Smooth muscle cell of the umbilical artery (primary cell): ENCODE measurements at places on chromosomes 3 and 15. TPM values are rescaled to one million over a fixed set of nuclear protein-coding genes. Genes with fewer than 3 reads are reported as not detected.

The GOLGA8G gene
- under 0.01 TPM in 1 of 2 replicates, not detected in the other for total RNA-seq

The LRRC31 gene
- not detected in 2 replicates for total RNA-seq

The SLC9C1 gene
- total RNA-seq = 0.30 and 0.37 TPM in 2 replicates

The TMEM45A gene
- total RNA-seq = 53.7 and 107 TPM in 2 replicates

The IMPG2 gene
- 0.28 and 0.59 TPM in 2 replicates for total RNA-seq

The TEX9 gene
- 4.5 and 6.1 TPM in 2 replicates for total RNA-seq

The MED12L gene
- total RNA-seq = 0.42 and 0.89 TPM in 2 replicates

The CAMK2N2 gene
- 0.37 TPM in 1 of 2 replicates, not detected in the other for total RNA-seq

The TGM4 gene
- total RNA-seq = not detected in 2 replicates

The PPARG gene
- total RNA-seq = 1.2 and 5.5 TPM in 2 replicates

The SLITRK3 gene
- 0.59 TPM in 1 of 2 replicates, not detected in the other for total RNA-seq

The CD276 gene
- total RNA-seq = 175 and 256 TPM in 2 replicates
